Astrocyte of the spinal cord (primary cell): ENCODE measurements at places on chromosomes 7 and 10.
A peak's percentile ranks its signal among the peaks of the same experiment; 100 is the strongest.

DNA sequence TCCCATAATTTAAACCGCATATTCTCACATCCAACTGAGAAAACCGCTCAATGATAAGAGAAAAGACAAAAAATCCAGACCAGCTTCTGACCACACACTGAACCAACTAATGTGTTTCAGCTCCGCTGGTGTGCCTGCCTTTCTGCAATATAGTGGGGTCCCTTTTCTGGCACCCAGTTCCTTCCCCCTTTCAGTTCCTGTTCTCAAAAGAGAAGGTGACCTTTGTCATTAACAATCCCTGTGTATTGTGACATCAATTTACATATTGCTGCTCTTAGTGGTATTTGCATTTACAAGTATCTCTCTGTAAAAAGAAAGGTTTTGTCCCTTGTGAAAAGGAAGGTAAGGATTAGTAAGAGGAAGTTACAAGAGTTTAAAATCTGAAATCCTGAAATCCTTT is 1.4 kb downstream of the PPP1R17 start:
- no peak for DNase-seq

DNA sequence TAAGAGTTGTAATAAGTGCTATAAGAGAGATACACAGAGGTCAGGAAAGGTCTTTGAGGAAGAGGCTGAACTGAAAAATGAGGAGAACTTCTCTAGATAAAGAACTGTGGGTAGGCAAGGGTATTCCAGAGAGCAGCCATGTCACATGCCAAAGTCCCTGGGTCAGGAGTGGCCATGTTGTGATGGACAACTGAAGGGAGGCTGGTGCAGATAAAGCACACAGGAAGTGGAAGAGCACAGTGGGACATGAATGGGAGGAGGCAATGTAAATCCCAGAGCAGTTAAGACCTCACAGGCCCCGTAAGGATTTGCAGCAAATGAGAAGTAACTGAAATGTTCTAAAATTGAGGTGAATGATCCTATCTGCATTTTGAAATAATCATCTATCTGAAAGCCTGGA is 37.2 kb downstream of the IMMP2L start:
- no peak for DNase-seq

GRCh38 chr10:87925570-87925969 is 62.1 kb downstream of the PTEN start:
- DNase-seq = peak; percentile 44

GRCh38 chr10:61342858-61343572 is 110.2 kb downstream of the TMEM26 start:
- DNase-seq = no peak

DNA sequence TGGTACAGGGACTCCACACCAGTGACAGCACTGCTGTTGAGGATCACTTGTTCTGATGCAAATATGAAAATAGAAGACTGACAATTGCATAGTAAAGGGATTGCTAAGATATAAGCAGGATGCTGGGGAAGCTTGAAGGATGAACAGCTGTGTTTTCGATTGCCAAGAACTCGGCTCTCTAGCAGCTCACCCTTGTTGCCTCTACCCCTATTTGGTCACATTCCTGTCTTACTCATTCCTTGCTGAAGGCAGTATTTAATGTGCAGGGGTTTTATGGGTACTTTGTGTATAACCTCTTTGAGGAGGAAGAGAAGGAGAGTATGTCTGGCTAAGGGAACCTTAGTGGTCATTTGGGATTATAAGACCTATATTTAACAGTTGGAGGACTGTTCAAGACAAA is 218.8 kb downstream of the AUTS2 start:
- peak; percentile 73 for DNase-seq

DNA sequence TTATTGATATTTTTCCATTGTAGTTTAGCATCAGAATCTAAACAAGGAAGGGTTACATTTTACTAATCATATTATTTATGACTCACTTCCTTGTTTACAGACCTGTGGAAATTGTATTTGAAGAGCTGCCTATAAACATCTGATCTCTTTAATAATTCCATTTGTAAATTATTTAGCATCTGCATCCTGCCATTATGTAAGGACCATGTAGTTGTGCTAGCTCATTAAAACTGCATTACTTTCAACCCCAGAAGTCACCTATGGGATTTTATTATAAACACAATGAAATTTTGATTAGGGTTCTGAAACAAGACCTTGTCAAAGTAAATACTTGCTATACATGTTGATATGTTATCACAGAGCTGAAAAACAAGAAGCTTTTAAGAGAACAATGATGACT is 146.8 kb upstream of the SLC26A5 start:
- DNase-seq = no peak

DNA sequence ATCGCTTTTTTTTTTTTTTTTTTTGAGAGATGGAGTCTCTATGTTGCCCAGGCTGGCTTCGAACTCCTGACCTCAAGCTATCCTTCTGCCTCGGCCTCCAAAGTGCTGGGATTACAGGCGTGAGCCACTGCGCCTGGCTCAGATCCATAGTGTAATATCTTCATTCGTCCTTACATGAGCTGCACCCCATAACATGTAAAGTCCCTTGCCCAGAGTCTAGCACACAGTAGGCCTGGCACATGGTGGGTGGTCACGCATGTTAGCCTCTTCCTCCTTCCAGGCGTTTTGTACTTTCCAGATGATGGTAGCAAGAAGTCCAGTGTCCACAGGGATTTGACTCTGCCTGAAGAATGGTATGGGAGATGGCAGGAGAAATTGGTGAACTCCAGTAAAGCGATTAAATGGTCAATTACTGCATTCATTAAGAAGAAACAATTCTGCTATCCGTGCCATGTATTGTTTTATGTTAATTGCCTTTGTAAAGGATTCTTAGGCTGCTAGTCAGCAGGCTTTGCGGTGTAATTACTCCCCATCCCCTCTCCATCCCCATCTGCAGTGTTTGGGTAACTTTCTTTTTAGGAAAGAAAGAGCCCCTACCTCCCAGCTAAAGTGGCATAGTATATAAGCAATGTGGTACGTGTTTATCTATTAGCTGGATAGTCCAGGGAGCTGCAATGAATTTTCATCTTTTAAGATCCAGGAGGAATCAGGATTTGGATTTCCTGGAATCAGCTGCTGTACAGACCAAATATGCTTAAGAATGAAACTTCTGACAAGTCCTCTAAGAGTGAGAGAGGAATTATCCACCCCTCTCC is 1.2 kb downstream of the TPST1 start:
- no peak for DNase-seq

DNA sequence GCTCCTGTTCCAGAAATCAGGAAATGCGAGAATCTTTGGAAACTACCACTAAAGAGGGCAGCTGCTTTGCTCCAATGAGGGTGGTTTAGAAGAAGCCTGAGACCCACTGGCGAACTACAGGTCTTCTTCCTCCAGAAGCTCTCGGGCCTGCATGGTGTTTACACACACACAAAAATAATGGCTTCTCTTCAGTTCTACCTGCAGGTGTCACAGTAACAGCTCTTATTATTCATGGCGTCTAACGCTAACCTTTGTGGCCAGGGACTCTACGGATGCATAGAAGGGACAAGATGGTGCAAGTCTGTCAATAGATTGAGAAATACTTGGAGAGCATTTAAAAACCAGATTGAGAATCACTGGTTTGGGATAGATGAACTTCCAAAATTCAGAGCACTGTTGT is 22.4 kb downstream of the GPR141 start:
- DNase-seq = no peak
